AG08396 (cell line): ENCODE measurements at places on chromosomes 7 and 10.

- DNase-seq, result no peak
Observed at GRCh38 chr7:112571852-112572607, 91.2 kb downstream of the LSMEM1 start.

- DNase-seq, result no peak
Observed at GRCh38 chr10:66869635-66870034, 56.2 kb upstream of the LRRTM3 start.

DNA sequence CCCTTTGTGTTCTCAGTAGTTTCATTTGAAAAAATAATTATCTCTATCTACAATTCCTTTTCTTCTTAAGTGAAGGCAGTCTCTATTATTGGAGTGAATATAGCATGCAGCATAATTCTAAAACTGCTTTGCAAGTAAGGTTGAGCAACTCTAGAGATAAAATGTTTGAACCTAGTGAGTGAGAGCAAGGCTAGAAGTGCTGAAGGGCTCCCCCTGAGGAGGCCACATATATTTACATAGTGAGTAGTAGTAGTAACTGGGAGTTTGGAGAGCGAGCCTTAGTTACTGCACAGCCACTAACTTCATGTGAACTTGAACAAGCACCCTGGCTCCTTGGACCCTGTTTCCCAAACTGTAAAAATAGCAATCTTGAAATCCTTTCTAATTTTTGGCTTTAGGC is 141.5 kb upstream of the DKK1 start:
- DNase-seq, result no peak

DNA sequence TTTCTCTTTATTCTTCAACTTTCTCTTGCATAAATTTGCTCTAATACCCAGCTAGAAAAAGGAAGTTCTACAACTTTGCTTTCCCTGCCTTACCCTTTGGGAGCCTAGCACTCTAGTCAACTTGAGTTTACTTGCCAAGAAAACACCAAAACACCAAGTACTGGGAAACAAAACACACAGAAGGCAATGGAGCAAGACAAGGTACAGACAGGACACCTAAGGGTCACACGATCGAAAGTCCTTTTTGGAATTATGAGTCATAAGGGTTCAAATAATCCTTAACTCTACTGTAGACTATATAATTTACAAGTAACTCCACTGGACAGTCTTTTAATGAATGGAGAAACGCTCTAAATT is 42.6 kb upstream of the ANAPC16 start:
- no peak for DNase-seq

DNA sequence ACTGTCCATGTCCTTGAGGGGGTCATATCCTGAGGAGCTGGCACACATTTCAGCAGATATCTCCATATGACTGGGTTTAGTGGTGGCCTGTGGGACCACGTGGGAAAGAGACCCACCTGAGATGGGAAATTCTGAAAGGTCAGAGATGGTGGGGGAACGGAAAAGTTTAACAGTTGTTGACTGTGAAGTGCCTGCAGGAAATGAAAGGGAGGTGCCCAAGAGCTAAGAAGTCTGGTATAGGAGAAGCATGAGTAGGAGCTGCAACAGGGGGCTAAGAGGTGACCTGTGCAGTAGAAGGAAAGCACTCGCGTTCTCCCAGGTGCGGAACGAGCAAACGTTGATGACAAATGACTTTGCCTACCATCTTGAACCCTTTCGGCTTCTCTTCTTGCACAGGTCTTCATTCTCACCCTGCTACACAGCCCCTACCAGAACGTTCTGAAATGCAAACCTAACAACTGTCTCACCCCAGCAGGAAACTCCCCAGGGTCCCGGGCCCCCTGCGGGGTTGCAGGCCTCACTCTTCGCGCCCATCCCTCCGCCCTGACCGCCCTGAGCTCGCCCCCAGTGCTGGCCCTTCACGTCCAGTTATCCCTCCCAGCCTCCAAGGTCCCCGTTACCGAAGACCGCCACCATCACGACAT is 9.8 kb upstream of the FXYD4 start:
- DNase-seq, result no peak

- no peak for DNase-seq
Observed at GRCh38 chr7:36514289-36515243, 124.9 kb downstream of the ANLN start.

DNA sequence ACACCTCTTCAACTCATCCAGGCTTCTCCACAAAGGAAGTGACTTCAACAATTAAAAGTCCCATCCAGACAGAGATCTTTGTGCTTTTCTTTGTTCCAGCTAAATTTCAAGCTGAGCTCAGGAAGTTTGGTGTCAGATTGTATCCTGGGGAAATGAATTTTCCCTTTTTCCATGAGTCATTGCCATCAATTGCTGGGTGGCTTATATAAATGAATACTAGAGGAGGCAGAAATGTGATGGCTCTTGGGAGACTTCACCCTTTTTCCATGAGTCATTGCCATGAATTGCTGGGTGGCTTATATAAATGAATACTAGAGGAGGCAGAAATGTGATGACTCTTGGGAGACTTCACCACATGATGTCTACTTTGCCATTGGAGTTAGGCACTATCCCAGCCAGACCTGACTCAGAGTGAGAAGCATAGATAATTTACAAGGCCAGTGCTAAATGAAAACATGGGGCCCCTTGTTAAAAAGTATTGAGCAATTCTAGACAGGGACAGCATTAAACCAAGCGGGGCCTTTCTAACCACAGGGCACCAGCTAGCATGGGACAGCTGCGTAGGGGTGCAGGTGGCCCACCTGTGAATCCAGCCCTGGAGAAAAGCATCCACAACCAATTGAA is 339.2 kb upstream of the PODXL start:
- peak; percentile 20 for DNase-seq

GRCh38 chr7:130918129-130919052 is 184.4 kb upstream of the KLF14 start:
- DNase-seq, result no peak

GRCh38 chr7:134701272-134701671 is 54.6 kb downstream of the BPGM start:
- no peak for DNase-seq

GRCh38 chr7:107212725-107213124 is 43.9 kb downstream of the HBP1 start:
- no peak for DNase-seq

DNA sequence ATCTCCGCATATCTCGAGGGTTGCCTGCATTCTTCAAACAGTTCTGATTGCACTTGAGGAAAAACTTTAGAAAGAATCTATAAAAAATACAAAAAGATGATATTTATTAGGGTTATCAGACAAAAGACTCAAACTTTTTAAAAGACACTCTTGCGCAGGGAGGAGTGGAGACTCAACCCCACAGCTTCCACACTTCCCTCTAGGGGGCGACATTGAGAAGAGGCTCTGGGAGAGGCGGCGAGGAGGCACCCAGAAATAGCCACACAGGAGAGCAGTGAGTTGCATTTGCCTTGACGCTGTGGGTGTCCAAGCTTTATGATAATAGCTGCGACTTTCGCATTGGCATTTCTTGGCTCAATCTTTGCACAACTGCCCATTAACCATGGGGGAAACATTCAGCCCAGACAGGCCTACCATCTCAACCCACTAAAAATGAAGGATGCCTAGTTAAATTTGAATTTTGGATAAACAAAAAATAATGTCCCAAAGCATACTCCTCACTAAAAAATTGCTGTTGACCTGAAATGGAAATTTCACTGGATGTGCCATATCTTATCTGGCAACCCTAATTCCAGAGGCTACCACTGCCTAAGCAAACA is 86.2 kb downstream of the EBF3 start:
- no peak for DNase-seq

GRCh38 chr7:27209933-27210440 is 10.1 kb upstream of the HOXA13 start:
- no peak for DNase-seq

DNA sequence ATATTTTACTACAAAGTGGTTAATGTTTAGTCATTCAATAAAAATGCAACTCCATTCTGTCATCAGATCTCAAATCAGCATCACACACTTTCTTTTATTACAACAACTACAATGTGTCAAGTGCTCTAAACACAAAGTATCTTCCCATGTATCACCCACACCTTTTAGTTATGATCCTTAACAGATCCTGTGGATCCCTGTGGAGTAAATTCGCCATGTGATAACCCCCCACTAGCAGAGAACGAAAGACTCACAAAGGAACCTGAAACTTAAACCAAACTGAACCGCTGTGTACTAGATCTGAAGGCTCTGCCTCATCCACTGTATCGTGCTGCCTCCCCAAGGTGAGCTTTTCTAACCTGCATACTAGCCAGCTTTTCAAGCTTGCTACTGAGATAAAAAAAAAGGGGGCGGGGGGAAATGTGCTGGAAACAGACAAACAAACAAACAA is 1.7 kb downstream of the DPY19L1 start:
- DNase-seq, result peak; percentile 32

- peak; percentile 14 for DNase-seq
Observed at GRCh38 chr7:137151041-137151689, 192.4 kb downstream of the PTN start.

GRCh38 chr7:66142334-66142733 is 27.7 kb downstream of the CRCP start:
- DNase-seq, result no peak

DNA sequence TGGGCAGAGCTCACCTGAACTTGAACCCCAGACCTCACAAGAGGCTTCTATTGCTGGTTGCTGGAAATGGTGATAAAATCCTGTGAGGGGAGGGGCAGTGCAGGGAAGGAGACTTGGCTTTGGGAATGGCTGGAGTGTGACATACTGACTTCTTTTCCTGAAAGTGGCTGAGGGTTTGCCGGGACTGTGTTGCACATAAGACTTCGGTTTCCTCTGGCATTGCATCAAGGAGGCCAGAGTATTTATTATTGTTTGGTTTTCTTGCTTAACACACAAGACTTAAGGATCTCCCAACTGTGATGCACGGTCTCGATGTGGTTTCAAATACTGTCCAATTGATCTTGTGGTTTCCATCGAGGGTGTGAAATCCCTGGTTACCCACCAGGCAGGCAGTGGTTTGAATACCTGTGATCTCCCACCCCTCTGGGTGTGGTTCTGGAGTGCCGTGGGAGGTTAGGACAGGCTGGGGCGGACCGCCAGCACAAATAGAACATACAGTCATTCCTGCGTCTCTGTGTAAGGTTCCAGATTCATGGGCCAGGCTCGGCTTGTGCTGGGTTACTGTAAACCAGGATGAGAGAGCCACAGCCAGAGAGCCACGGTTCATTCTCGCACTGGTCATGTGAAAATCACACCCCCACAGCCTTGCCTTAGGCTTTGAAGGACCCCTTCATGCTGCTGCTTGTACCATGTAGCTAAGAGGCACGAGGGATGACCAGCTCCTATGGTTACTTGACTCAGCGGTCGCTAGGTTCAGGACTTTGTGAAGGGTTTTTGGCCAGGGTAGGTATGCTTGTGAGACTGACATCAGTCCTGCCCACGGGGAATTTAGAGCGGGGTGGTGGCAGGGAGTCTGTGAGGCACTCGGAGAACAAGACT is 39.2 kb downstream of the WBP1L start:
- peak; percentile 61 for DNase-seq

DNA sequence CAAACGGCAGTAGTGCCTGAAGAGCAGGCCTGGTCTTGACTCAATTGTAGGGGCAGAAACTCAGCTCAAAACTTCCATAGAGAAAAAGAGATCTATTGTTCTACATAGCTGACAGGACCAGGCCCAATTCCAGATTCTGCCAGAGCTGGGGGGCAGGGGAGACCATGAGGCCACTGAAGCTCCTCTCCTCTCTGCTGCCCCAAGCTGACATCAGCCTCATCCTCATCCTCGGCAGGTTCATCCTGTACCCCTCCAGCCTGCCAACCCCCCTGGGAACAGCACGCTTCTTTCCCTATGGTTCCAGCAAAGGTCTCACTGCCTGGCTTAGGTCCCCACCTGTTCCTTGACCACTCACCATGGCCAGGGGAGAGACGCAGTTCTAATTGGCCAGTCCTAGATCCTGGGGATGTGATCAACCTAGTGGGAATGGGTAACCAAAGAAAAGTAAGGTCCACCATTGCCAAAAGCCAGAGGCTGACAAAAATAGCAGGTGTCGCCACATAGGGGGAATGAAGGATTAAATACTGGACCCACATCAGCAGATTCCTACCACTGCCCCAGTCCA is 42.9 kb downstream of the CCDC3 start:
- no peak for DNase-seq

DNA sequence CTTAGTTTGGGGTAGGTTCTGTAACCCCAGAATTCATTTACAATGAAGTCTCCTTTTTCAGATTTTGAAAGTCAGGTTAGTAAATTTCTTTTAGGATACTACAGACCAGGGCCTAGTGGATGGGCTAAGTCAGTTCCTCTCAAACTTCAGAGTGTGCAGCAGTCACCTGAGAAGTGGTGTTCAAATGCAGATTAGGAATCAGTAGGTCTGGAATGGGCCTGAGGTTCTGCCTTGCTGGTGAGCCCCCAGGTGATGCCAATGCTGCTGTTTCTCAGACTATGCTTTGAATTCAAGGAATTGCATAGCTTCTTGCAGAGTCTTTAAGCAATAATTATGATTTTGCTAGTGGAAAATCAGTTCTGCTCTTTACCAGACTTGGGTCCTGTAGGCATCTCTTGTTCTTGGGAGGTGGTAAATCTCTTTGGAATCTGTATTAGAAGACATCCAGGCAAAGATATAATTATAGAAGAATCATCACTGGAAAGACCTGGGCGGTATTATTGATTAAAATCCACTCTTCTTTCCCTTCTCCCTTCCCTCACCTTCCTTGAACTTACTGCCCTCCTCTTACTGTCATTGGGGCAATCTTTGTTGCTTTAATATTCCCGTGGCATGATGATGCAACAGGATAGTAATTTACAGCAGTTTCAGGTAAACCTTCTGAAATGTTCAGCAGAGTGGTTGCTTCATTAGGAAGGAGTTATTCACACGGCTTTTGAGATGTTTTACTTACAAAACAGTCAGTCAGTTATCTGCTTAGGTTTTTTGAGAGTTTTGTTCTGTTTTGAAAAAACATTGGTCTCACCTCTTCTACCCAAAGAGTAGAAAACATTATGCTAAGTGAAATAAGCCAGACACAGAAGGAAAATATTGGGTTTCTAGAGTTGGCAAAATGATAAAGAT is 87.2 kb downstream of the NRF1 start:
- no peak for DNase-seq

GRCh38 chr7:132160611-132161532 is 415.4 kb downstream of the PLXNA4 start:
- no peak for DNase-seq

- DNase-seq, result no peak
Observed at GRCh38 chr10:124650820-124651401, 93.3 kb downstream of the FAM53B start.

DNA sequence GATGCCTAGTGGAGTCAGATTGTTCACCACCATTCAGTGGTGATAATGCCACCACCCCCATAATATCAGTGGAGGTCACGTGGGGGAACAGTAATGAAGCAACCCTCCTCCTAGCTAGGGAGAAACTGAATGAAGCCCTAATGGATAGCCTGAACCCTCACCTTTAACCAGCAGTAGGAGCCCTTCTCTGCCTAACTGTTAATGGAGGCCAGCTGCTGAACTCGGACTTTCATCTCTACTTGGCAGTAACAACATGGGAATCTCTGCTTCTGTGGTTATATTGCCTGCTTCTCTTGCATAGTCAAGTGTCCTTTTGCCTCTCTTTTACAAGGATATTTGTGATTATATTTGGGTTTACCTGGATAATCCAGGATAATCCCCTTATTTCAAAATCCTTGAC is 1097.9 kb downstream of the REEP3 start:
- DNase-seq, result no peak
